ENCODE measurements at places on chromosomes 1 and 21.

- no peak for DNase-seq
Measured at GRCh38 chr1:34268311-34268954, 91.7 kb downstream of the C1orf94 start.

- DNase-seq, result no peak
Measured at GRCh38 chr1:52343979-52344378, 22.0 kb downstream of the CC2D1B start.

GRCh38 chr1:9441451-9442133, 97.7 kb upstream of the SLC25A33 start:
- no peak for DNase-seq

DNA sequence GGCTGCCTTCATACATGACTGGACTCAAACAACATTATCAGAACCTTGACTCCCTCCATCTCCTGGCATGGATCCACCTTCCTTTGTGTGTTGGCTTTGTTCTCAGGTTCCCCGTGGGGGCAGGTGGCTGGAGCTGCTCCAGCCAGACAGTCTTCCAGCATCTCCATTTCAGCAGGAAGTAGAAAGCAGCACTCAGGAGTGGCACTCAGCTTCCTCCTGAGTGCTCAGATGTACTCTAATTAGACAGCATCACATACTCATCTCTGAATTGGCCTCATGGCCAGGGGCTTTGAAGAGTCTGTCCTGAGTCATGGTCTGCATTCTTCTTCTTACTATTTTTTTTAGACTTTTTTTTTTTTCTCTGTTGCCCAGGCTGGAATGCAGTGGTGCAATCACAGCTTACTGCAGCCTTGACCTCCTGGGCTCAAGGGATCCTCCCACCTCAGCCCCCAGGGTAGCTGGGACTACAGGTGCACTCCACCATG, 27.9 kb downstream of the OVAAL start:
- no peak for DNase-seq

DNA sequence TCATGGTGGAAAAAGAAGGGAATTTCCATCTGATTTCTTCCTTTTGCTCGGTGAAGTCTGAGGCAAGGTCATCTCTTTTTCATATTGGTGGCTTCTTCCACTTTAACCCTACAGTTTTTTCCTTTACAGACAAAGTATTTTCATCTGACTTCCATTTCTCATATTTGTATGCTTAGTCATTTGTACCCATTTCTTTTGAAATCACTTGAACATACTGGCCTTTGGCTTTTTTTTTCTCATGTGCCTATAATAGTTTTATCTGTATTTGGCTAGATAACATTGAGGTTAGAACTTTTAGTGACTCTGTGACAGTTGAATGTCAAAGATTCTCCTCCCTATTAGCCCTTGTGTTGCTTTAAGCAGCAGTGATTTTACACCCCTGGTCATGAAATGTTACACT, 27.7 kb downstream of the IL12RB2 start:
- DNase-seq, result no peak

- DNase-seq, result no peak
Measured at GRCh38 chr1:211609120-211610024, 30.4 kb upstream of the SLC30A1 start.

- no peak for DNase-seq
Measured at GRCh38 chr1:36771240-36771639, 263.1 kb downstream of the GRIK3 start.

GRCh38 chr1:145993618-145994390, 2.6 kb downstream of the TXNIP start:
- no peak for DNase-seq

DNA sequence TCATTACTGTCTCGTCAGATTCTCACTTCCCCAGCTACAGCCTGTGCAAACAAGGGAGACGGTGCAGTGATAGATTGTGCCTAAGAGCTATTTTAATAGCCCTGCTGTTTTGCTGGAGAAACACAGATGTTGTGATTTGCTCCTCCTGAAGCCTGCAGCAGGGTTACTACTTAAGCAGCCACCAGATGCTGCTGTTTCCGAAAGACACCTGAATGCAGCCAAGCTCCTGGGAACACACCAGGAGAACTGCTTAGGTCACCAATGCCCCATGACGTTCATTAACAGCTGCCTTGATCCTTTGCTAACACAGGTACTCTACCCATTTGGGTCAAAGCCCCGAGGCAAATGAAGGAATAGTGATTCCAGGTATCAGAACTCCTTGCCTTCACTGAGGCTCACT, 411.8 kb upstream of the DAB1 start:
- no peak for DNase-seq
